ENCODE measurements at places on chromosomes 3 and 15. TPM values are rescaled to one million over a fixed set of nuclear protein-coding genes. Genes with fewer than 3 reads are reported as not detected.

DNA sequence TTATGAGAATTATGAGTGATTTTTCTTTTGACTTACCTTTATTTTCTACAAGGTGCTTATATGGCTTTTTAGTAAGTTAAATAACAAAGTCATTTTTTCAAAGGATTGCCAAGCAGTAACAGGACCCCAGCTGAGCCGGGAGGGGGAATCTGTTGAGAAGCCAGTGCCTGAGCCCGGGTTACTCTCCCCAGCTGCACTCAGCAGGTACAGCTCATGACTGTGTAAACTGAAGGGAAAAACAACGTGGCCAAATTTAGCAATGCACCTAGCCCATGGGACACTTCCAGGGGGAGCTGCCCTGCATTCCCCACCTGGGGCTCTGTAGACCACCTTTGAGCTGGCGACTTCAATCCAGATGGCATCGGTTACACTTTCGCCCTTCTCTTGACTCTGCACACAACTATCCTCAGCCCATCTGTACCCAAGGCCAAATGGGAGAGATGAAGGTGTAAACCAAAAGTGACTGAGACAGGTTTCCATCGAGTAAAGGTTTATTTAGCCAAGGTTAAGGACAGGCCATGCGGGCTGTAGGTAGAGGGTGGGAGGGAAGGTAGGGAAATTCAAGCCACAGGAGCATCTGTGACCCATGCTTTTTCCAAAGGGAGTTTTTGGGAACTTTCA, 18.2 kb upstream of the HCN4 start:
- no peak for DNase-seq

GRCh38 chr15:35764661-35765519, 218.9 kb upstream of the DPH6 start:
- DNase-seq, result no peak

GRCh38 chr15:45471151-45471550, 51.4 kb downstream of the SLC30A4 start:
- no peak for DNase-seq

GRCh38 chr15:80977627-80978036, 12.0 kb downstream of the MESD start:
- DNase-seq, result peak; percentile 81

GRCh38 chr15:40844696-40845030, 815 bp downstream of the SPINT1 start:
- DNase-seq, result no peak

DNA sequence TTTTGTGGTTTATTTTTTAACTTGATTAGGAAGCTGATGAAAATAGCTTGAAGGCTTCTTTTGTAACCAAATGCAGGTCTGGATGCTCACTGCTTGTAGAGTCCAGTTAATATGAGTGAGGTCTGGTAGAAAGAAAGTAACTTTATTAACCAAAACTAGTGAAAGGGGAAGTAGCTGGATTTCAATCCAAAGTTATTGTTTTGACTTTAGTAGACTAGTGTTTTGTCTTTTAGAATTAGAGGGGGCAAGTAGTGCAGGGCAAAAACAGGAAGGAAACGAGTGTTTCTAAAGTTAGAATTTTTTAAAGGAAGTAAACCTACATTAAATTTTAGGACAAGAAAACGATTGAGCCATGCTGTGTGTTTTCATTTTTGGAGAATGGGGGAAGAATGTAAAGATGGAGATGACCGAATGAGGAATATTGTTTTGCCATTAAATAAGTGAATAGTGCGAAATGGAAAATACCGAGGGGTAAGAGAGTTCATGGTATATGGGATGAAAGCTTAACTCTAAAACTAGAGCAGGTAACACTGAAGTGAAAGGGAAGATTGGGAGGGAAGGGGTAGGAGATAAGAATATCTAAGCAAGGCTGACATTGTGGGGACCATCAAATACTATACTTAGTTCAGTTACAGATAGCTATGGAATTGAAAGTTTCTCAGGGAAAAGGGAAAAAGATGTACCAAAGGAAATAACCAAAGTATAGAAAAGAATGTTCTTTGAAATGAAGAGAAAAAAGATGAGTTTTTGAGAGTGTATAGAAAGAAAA, 40.0 kb downstream of the USP3 start:
- no peak for DNase-seq

DNA sequence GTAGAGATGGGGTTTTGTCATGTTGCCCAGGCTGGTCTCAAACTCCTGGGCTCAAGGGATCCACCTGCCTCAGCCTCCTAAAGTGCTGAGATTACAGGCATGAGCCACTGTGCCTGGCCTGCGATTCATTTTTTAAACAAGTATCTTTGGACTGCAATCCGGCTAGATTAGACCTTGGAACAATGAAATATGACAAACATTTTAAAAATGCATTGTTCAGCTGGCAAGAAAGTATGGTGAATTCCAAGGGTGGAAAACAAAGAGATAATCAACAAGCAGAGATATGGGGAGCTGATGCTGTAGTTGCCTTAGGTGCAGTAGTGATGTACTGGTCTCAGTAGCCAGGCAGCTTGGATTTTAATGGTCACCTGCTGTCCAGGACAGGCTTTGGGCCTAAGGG, 95.8 kb upstream of the GOLGA8J start:
- no peak for DNase-seq

- peak; percentile 53 for DNase-seq
Observed at GRCh38 chr3:23312866-23313265, 109.7 kb downstream of the UBE2E2 start.

DNA sequence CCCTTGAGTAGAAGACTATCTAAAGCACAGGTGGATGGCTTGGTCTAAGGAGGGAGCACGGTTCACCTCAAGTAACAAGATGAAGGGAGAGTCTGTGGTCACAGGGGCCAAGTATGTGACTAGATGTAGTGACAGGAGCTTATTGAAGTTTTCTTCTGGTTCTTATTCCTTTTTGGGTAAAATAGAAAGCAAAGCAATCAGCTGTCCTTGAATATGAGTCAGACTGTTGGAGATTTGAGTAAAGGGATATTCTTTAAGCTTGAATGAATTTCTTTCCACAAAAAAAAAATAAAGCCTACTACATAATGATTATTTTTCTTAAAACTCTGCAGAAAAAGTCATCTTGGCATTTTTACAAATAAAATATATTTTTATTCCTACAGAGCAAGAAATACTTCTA, 1.5 kb upstream of the CNTN6 start:
- DNase-seq, result no peak

- DNase-seq, result peak; percentile 79
Observed at GRCh38 chr15:74901612-74902063, 5.0 kb downstream of the FAM219B start.

DNA sequence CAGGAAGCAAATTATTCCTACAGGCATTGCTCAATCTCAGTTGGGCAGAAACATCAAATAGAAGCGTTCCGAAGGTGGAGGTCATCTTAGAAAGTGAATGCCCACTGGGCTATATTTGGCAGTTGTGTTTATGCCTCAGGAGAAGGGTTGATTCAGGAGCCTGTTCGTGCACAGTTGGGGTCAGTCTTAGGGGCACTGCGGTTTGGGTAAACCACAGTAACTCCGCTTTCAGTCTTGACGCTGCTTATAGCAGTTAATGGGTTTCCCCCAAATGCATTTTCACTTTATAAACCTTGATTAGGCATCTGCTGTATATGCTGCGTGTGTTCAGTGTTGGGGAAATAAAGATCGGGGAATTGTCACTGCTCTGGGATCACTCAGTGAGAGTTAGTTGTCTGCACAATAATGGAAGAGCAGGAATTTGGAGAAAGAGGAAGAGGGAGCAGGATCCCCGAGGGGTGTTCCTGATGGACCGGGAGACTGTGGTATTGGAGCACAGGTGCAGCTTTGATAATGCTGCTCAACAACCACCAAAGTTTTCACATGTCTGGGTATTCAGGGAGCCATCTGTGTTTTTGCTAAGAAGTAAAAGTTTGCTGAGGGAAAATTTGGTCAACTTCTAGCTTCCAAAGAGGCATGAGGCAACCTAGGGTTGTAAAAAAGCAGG, 124.3 kb upstream of the EIF1B start:
- DNase-seq, result no peak

DNA sequence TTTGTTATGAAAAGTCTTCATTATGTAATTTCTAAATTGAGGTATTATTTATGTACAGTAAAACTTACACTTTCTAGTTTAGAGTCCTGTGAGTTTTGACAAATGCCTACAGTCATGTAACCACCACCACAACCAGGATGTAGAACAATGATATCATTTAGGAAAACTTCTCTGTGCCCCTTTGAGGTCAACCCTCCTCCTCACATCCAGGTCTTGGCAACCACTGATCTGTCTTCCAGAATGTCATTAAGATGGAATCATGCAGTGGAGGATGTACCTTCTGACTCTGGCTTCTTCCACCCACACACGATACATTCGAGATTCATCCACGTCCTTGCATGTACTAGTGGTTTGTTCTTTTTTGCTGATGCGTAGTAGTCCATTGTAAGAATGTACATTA, 23.2 kb downstream of the MINAR1 start:
- no peak for DNase-seq

GRCh38 chr15:75920079-75920478, 16.4 kb downstream of the FBXO22 start:
- no peak for DNase-seq

DNA sequence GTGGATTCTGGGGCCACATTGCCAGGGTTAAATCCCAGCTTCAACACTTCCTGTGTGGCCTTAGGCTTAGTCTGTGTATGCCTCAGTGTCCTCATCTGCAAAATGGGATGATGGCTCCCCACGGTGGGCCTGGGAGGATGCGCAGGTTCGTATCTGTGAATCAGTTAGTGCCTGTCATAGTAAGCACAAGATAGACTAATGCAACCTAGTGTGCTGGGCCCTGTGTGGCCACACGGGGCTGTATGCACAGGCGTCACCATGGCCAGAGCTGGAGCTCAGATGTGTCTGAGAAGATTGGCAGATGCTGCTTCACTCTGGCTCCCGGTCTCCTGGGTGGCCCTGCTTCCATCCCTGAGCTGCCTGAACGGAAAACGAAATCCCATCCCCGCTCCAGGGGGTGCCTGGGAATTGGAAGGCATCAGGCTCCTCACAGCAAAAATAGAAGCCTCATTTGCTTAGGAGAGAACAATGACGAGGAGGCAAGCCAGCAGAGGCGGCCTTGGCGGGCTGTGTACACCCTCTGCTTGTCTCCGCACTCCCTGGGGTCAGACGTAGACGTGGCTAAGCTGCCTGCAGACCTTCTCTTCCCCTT, 103.6 kb downstream of the APBA2 start:
- no peak for DNase-seq

- no peak for DNase-seq
Observed at GRCh38 chr3:174846055-174846454, 13.1 kb upstream of the NAALADL2 start.

- no peak for DNase-seq
Observed at GRCh38 chr3:127031413-127031810, 48.5 kb downstream of the PLXNA1 start.

GRCh38 chr3:52939600-52939999, 42.3 kb upstream of the STIMATE start:
- no peak for DNase-seq

DNA sequence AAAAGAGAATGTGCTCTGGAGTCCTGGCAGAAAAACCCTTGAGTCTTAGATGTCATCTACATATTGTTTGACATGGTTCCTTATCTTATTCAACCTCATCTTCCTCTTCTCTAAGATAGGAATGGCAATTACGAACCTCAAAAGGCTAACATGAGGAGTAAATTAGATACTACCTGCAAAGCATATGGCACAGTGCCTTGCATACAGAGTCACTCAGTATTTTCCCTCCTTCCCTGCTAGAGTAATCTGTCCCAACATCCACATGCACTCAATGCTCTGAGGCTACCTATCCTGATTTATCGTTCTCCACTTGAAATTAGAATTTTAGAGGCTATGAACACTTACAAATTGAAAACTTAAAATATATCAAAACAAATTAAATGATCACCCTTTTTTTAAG, 386.7 kb downstream of the RSL24D1 start:
- no peak for DNase-seq

- no peak for DNase-seq
Observed at GRCh38 chr15:92365906-92366305, 27.8 kb upstream of the ST8SIA2 start.

DNA sequence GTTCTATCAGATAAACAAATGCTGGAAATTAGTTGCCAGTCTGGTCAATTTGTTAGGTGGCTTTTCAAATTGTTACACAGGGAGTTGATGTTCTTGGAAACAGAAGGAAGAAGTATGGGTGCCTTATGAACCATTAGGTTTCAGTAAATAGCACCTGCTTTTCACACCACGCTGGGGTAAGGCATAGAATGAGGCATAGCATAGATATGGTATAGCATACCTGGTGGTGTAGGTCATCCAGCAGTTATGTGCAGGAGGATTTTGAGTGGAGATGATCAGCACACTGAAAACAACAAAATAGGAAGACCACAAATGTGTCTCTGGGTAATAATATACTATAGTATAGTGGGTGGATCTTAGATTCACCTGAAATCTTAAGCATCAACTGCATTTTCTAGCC, 121.4 kb downstream of the GMPS start:
- DNase-seq, result no peak

- peak; percentile 77 for DNase-seq
Observed at GRCh38 chr3:151866711-151867410, 6.6 kb upstream of the SUCNR1 start.

- no peak for DNase-seq
Observed at GRCh38 chr15:47409038-47409437, 308.3 kb upstream of the SEMA6D start.

The SHC4 gene
- total RNA-seq, result 7.7 TPM

The PPARG gene
- total RNA-seq, result 8.2 TPM

The NR2F2 gene
- 22.0 TPM for total RNA-seq

The COLQ gene
- total RNA-seq, result 12.1 TPM

The CCDC39 gene
- total RNA-seq, result 0.10 TPM

The EOMES gene
- 0.31 TPM for total RNA-seq

The GABRB3 gene
- total RNA-seq, result 4.8 TPM

The CCK gene
- total RNA-seq, result not detected

All from tongue (tissue), 3 donors.